Tongue (tissue), 3 donors: ENCODE measurements at places on chromosomes 2 and 18.

- no peak for DNase-seq
Observed at GRCh38 chr2:124147552-124147951, 122.5 kb downstream of the CNTNAP5 start.

DNA sequence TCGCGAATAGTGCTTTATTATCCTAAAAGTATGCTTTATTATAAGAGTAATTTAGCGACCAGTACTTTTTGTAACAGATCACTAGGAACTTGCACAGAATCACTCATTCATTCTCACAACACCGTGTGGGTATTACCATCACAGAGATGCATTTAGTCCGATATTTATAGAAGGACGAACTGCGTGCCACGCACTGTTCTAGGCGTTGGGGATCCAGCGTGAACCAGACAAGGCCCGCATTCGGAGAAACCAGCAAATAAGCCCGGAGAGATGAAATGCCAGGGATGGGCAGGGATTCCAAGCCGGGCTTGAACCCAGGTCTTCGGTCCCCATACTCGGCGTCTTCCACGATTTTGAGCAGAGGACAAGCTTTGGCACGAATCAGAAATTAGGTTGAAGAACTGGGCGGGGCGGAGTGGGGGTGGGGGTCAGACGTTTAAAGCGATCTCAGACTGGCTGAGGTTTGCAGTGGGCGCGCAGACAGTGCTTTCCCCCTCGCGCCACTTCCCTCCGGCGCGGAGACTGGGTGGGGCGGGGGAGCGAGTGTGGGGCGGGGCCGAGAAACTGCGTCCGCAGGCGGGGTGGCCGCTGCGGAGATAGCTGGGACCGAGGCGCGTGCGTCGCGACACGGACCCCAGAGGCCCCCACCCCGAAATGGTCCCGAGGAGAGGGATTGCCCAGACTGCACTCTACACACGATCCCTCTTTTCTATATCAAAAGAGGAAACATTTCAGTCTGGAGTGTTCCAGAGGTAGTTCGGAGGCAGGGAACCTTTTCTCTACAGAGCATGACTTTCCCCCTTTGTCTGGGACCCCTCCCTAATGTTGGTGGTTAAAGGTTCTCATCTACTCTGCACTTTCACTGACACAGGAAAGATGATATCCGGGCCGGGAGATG, 1.1 kb upstream of the CXCR4 start:
- peak; percentile 60 for DNase-seq

GRCh38 chr2:224031358-224031970, 7.6 kb downstream of the SERPINE2 start:
- DNase-seq, result no peak

GRCh38 chr18:24992491-24992890, 359.5 kb downstream of the ZNF521 start:
- DNase-seq, result no peak

- no peak for DNase-seq
Observed at GRCh38 chr2:65053199-65053598, 3.0 kb upstream of the CEP68 start.

GRCh38 chr2:156321243-156321904, 11.1 kb downstream of the NR4A2 start:
- peak; percentile 55 for DNase-seq

DNA sequence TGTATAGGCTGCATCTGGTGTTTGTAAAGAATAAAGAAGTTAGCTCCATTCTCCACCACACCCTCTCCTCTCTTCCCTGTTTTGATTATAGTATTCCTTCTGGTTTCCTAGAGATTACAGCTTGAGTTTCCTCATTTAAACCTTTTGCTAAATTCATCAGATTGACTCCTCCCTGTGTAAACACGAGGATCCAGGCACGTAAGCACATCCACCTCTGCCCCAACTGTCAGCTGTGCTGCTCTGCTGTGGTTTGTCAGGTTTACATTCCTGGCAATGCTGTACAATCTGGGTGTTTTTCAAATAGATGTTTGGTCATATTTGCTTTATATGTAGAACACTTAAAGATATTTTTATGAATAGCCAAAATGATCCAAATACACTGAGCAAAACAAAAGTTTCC, 302.8 kb downstream of the PTGR3 start:
- peak; percentile 68 for DNase-seq

DNA sequence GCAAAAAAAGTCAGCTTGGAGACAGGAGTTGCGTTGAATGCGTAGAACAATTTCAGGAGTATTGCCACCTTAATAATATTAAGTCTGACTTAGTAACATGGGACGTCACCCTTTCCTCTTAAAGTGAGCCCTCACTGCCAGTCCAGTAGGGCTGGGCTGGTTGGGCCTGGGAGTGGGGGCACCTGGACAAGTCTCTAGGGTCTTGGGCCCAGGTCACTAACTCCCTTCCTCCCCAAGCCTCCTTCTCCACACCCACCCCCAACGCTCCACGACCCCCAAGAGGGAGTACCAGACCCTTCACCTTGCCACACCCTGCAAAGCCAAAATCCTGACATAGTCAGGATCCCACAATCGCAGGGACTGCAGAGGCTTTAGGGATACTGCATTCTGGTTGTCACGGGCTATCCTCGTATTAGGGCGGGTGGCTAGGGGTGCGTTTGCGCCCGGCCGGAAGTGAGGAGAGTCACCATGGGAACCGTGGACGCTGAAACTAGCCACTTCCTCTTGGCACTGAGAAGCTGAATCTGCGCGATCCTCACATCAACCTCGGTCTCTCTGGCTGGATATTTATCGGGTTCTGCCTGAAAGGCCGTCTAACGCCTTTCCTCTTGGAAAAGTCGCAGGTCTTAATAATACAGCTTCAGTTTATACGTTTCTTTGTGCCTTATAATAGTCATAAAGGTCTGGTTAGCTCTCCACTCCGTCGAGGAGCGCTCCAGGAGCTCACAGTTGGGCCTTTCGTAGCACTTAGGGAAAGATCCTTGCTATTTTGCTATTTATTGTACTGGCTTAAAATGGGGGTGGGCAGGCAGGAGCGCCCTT, 10.3 kb upstream of the CXXC1 start:
- DNase-seq, result peak; percentile 85

DNA sequence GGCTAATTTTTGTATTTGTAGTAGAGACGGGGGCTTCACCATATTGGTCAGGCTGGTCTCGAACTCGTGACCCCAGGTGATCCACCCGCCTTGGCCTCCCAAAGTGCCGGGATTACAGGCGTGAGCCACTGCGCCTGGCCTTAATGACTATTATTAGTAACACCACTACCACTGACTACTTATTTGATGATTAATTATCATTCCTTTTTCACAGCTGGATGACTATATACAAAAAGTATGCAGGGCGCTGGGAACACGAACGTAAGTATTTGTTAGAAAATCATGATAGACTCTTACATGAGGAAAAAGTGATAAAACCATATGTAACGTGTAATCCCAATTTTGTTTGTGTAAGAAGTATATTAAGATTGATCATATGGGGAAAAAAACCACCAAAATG, 21.6 kb downstream of the DARS1 start:
- DNase-seq, result no peak

DNA sequence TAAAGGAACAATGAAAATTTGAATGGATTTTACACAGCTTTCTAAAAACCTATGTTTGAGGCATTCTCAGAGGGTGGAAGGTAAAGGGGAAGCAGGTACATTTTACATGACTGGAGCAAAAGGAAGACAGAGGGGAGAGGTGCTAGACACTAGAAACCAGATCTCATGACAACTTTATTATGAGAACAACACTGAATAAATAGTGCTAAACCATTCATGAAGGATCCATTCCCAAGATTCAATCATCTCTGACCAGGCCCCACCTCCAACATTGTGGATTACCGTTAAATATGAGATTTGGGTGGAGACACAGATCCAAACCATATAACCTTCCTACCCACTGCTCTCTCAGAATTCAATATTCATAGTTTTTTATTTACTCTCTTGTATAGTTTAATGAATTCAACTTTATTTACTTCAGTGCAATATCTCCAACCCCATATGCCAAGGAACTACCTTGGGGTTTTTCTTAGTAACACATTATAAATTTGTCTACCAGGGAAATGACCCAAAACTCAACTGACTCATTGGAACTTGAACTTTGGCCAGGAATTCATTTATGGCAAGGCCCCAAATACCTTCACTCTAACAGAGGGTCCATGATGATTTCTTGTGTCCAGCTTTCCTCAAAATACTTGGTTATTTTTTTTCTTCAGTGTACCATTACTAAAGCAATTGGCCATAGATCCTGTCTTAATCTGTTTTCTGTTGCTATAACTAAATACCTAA, 317.8 kb downstream of the GULP1 start:
- no peak for DNase-seq
